ENCODE measurements at places on chromosomes 6 and 20.

- no peak for DNase-seq
Measured at GRCh38 chr6:44539701-44540355, 152.3 kb downstream of the CDC5L start.

DNA sequence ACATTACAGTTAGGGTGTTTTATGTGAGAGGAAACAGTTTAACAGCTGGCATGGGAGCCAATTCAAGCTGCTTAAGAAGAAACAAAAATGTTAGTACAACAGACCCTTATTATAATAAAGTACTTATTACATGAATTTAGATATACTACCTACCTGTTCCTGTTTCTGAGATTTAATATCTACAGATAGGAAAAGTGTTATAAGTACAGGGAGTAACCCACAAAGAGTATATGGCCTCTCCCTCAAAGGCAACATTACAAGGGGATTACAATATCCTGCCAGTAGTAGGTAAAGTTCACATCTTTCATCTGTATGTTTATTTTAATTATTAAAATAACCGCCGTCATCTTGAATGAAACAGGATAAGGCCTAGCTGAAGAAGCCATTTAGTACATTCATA lies 1.8 kb upstream of the ME1 start:
- DNase-seq = no peak

GRCh38 chr6:141107591-141108160 lies 1025.0 kb upstream of the GJE1 start:
- DNase-seq = no peak

- no peak for DNase-seq
Measured at GRCh38 chr6:36754582-36755434, 57.2 kb downstream of the RAB44 start.
